Mucosa of gallbladder (tissue), 1 donor: ENCODE measurements at places on chromosomes 2 and 18. TPM values are rescaled to one million over a fixed set of nuclear protein-coding genes. Genes with fewer than 3 reads are reported as not detected.

Gene STARD6
- not detected for total RNA-seq

Gene PARD6G
- total RNA-seq: 4.1 TPM

DNA sequence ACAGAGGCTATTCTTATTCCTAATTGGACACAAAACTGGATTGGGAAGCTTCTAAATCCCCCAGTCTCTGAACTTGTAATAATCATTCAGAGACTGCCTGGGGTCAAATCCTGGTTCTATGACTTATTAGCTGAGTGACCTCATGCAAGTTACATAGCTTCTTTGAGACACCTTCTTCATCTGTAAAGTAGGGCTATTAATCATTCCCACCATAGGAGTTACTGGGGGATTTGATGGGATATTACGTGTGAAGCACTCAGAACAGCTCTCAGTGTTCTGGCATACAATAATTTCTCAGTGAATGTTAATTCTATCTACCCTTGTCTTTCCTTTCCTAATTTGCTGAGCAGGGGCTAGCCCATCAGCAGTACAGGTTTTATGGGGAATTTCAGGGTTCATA lies 256.7 kb upstream of the TNP1 start:
- no peak for DNase-seq

DNA sequence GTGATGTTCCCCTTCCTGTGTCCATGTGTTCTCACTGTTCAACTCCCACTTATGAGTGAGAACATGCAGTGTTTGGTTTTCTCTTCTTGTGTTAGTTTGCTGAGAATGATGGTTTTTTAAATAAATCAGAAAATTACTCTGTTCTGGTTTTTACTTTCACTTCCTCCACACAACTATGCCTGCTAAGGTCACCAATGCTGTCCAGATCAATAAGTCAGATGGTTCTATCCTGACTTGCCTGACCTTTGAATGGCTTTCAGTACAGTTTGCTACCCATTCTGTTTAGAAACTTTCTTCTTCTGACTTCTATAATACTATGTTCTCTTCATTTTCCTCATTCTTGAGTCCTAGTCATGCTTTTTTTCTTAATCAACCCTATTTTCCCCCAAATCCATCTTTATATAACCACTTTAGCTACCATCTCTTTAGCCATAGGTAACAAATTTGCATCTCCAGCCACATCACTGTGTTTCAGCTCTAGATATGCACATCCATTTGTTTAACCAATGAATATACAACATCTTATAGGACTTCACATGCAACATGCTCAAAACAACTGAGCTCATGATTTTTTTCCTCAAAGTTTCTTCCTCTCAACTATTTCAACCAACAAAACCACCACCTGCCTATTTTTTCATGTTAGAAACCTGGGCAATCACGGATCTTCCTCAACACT lies 58.8 kb upstream of the SLC38A11 start:
- no peak for DNase-seq

- no peak for DNase-seq
Measured at GRCh38 chr18:10319026-10319425, 135.4 kb upstream of the APCDD1 start.

DNA sequence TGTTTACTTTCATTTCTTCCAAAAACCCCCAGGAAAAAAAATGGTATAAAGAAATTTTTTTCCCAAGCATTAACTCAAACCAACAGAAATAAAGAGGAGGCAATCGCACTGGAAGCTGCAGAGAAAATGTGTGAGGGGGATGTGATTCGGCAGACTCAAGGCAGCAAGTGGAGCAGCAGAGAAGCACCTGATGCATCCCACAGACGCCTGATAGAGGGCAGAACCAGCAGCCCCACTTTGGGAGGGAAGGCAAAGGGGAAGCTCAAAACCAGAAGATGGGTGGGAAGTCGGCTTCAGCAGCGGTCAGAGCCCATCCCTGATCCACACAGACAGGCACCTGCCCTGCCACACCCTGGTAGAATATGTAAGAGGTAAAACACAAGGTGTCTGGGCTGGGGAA lies 12.6 kb downstream of the FTCDNL1 start:
- no peak for DNase-seq

Gene EGR4
- total RNA-seq: not detected

- DNase-seq: no peak
Measured at GRCh38 chr18:11251229-11251890, 102.0 kb upstream of the PIEZO2 start.

DNA sequence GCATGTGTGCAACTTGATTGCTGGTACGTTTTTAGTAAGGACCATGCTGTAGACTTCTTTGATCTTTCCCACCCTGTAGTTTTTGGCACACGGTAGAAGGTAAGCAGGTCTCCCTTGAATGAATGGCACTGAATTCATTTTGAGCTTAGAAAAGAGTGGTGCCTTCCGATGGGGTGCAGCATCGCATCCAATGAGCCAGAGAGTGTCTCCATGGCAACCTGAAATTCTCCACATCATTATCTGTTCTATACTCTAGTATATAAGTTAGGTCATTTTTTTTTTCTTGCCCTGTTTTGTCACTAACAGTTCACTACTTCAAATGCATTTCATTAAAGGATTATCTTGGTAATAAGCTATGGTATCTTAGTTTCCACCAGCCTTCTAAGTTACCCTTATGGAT lies 81.2 kb upstream of the REV1 start:
- DNase-seq: no peak

DNA sequence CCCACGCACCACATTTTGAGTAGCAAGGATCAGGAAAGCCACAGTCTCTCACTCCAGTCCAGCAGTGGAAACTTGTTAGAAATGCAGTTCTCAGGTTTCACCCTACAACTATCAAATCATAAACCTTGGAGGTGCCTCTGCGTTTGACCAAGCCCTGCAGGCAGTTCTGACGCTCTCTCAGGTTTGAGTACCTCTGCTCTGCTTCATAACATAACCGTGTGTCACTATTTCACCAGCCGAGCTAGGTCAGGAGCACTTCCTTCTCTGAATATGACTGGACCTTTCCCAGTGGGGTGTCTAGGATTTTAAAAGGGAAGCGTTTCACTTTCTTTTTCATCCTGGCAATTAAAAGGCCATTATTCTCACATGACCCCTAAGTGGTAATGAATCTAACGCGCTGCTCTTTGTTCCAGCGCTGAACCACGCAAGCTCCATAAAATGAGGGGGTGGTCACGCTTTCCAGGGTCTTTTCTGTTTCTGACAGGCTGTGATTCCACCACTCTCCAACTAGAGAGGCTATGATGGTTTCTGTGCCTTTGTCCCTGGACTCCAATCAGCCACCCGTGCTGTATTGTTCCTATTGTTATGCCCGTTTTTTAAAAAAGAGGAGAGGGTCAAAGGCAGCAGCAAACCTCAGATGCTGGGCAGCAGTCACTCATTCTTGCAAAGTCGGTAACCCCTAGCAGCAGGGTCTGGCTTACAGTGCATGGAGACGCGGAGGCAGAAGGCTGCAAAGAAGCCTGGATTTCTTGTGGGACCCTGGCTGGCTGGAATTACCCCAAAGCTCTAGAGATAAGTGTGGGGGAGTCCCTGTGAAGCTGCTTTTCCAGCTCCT lies 75.2 kb upstream of the CTNNA2 start:
- no peak for DNase-seq

- DNase-seq: no peak
Measured at GRCh38 chr18:45817543-45817942, 7.9 kb upstream of the SIGLEC15 start.

DNA sequence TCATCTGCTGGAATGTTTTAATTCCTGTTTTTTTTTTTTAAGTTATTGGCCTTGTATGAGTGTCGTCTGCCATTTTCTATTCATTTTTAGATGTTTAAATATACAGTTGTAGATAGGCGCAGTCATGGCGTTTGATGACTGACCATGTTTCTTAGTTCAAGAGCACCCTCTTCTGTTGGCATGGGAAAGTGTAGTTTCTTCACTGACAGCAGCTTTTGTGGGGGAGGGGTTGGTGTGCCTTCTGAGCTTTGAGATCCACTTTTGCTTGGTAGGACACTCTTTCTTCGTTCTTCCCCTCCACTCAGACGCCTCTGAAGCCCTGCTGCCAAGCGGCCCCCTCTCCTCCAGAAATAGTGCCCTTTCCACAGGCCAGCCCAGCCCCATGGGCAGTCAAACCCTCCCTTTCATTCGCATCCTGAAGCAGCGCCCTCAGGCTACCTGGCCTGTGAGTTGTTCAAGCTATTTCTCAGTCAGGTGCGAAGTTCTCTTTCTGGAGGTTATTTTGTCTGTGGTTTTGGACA lies 492.0 kb downstream of the TNS1 start:
- DNase-seq: peak; percentile 73

- DNase-seq: peak; percentile 24
Measured at GRCh38 chr2:102726128-102727087, 35.4 kb upstream of the TMEM182 start.

DNA sequence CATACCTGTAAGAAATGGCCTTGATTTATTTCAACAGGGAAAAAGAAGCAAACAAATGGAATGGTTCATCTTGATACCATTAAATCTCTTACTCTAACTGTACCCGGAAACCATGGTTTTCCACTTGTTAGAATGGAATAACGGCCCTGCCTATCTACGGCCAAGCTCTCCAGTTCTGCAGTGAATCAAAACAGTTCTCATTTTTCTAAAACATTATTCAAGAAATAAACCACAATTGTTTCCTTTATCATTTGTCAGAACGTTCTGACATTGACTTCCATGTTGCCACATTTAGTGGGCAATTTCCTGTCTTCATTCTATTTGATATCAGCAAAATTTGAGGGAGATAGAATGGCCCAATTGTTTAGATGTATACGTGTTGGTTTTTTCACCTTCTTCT lies 118.8 kb upstream of the CDH19 start:
- DNase-seq: no peak
